Ascending aorta (tissue), 2 donors: ENCODE measurements at places on chromosomes 7 and 10.

DNA sequence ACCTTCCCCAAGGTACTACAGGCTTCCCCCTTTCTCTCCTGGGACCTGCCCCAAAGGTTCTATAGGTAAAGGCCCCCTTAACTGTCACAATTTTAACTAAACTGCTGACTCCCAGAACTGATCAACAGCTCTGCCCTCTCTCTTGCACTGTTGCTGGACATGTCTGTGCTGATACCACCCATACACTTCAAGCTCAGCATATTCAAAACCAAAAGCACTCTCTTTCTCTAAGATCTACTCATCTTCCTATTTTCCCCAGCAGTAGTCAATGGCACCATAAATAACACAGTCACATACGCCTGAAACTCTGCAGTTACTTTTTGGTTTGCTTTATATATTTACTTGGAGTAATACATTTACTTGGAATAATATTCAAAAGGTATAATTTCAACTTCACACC lies 12.3 kb downstream of the OSBPL3 start:
- H3K36me3 ChIP-seq = no peaks in the 10 kb centered on the region
- no peak overlapping the region for H3K4me3 ChIP-seq
- DNase-seq = no peak

DNA sequence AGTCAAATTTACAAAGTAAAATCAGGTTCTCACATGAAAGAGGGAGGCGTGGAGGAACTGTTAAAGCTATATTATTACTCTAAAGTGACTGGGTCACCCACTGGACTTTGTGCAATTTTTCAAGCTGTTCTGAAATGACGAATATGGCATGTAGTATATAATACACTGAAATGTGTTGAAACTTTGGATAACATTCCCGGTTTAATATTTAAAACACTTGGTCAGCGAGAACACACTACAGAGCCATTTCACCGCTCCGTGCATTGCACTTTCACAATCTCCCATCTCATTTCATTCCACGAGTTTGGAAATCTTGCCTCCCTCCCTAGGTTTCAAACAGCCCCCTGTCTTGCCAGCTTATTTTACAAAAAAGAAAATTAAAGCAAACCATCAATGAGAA lies 337.9 kb downstream of the WDR11 start:
- no peaks in the 10 kb centered on the region for H3K27me3 ChIP-seq
- H3K27ac ChIP-seq = no peak overlapping the region
- H3K36me3 ChIP-seq = no peaks in the 10 kb centered on the region
- DNase-seq = no peak

DNA sequence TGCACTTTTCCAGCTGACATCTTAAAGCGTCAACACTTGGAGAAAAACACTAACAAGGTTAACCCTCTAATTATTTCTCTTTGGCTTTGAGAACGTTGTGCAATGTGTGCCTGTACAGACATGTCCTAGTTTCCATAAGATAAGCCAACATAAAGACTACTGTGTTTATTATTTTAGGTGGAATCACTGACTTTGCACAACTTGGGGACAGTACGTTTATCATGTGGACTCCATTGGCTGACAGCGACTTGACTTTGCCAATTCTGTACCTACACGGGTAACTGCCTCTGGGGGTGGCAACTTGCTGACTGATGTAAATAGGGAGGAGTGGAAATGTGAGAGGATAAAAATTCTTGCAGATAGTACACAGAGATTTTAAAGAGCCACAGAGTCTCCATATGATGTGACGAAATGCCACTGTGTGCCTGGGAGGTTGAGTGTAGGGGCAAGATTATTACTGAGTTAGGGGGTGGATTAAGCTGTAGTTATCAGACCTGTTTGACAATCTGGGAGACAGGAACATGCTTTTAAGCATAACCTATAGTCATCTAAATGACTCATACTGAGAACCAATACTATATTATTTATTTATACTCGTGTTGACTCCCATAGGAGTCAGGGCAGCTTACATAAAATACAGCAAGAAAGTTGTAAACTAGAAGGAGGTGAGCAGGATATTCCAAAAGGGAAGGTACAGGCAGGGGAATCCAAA lies 21.0 kb downstream of the SLC13A4 start:
- no peaks in the 10 kb centered on the region for H3K27me3 ChIP-seq
- no peaks in the 10 kb centered on the region for H3K36me3 ChIP-seq
- no peak overlapping the region for H3K4me3 ChIP-seq
- H3K27ac ChIP-seq = no peak overlapping the region
- H3K4me1 ChIP-seq = no peaks in the 10 kb centered on the region

DNA sequence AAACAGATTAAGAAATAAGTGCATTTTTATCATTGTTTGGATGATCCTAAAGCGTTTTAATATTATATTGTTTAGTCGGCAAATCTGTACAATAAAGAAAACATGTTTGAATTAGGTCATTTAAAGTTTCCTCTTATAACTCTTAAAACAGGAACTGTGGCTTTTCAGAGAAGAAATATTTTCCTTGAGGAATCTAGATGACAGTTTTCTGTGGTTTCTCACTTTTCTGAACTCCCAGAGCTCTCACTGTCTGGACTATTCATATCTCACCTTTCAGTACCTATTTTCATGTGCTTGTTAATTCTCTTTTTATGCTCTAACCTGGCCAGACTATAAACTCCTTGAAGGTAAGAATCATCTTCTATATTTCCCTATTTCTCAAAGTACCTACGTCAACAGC lies 135.1 kb downstream of the CHN2 start:
- DNase-seq = no peak
- H3K27me3 ChIP-seq = no peaks in the 10 kb centered on the region
- H3K36me3 ChIP-seq = no peaks in the 10 kb centered on the region
- no peaks in the 10 kb centered on the region for H3K4me1 ChIP-seq
- H3K4me3 ChIP-seq = no peak overlapping the region

GRCh38 chr7:50676740-50677637 lies 105.7 kb downstream of the GRB10 start:
- peaks cover 6% of the 10 kb centered on the region for H3K36me3 ChIP-seq
- H3K27ac ChIP-seq = no peak overlapping the region
- H3K4me3 ChIP-seq = no peak overlapping the region

DNA sequence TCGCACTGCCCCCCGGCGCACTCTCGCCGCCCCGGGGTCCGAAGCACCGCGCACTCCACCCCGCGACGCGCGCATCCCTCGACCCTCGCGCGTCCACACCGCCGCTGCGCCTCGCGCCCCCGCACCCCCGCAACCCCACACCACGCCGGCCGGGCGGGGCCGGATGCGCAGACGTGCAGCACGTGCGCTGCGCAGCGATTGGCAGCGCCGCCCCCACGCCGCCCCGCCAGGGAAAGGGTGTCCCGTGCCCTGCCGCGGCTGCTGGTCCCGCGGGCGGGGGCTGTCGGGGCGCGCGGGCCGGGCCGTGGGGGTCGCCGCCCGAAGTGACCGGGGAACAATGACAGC lies 53.7 kb upstream of the KDM7A start:
- peaks cover 2% of the 10 kb centered on the region for H3K4me1 ChIP-seq
- H3K36me3 ChIP-seq = no peaks in the 10 kb centered on the region
- no peak for DNase-seq

- H3K4me1 ChIP-seq = no peaks in the 10 kb centered on the region
- H3K36me3 ChIP-seq = no peaks in the 10 kb centered on the region
- no peak overlapping the region for H3K4me3 ChIP-seq
- no peak overlapping the region for H3K27ac ChIP-seq
These were observed 217.9 kb upstream of the ZMIZ1 start for GRCh38 chr10:78850644-78851435.

DNA sequence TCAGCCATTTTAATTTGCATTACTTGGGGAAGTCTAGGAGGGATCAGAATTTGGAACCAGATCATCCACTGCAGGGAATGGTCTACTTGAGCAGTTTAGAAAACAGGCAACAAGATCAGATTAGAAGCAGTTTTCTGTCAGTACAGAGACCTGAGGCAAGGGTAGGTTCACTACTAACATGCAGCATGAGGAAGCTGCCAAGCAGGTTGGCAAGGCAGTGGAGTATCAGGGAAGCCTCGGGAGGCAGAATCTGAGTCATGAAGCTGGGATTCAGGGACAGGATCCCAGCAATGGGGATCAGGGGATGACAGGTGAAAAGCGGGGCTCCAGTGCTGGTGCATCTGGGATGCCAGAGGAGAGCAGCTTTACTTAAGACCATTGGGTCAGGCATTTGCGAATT lies 28.1 kb downstream of the ENO4 start:
- H3K27ac ChIP-seq = no peak overlapping the region
- no peaks in the 10 kb centered on the region for H3K36me3 ChIP-seq
- no peak for DNase-seq
- no peaks in the 10 kb centered on the region for H3K4me1 ChIP-seq
- H3K27me3 ChIP-seq = no peaks in the 10 kb centered on the region
